ENCODE measurements at places on chromosomes 11 and 22.

GRCh38 chr22:38327805-38328204 lies 10.6 kb upstream of the CSNK1E start:
- DNase-seq, result no peak

DNA sequence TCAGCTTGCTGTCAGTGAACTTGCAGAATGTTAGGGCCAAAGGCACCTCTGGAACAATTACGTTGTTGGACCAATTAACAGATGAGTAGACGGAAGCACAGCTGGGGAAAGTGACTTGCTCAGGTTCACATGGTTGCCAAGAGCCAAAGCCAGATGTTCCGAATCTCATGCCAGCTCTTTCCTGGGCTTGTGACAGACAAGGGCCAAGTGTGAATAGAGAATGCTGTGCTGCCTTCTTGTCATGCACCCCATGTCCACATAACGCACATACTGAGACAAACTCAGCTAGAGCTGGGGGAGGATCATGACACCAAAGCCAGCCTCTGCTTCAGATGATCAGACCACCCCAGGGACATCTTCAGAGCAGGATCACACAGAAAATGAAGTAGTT lies 616.3 kb downstream of the INSC start:
- no peak for DNase-seq

DNA sequence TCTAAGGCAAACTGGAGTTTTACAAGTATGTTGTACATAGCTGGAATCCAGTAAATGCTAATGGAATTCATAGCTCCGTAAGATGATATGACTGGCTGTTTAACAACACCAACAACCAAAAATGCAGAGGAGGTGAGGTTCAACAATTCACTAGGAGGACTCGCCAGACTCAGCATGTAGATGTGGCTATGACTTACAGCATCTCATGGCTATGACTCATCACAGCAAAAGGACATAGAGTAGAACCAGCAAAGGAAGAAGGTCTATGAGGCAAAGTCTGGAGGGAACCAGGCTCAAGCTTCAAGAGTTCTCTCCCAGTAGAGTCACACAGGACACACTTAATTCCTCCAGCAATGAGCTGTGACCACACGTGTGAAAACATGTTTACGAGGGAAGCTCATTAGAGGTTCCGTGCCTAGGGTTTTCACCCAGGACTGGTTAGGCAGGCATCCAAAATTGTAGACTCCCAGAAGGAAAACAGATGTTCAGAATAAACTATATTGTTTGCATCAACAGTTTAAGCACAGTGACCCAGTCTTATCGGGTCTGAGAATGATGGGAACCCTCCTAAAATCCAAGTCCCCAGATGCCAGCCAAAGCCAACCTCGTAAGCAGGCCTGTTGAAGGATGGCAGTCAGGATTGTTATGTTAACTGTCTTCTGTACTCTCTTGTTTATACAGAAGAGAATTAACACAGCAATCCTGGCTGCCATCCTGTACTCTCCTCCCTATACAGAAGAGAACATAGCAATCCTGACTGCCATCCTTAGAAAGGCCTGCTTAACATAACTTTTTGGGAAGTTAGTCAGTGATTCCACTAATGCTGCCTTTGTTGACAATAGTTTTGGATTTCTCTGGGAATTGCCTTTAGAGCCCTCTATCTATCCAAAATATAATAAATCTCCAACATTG lies 116.6 kb downstream of the LARGE1 start:
- DNase-seq, result no peak

DNA sequence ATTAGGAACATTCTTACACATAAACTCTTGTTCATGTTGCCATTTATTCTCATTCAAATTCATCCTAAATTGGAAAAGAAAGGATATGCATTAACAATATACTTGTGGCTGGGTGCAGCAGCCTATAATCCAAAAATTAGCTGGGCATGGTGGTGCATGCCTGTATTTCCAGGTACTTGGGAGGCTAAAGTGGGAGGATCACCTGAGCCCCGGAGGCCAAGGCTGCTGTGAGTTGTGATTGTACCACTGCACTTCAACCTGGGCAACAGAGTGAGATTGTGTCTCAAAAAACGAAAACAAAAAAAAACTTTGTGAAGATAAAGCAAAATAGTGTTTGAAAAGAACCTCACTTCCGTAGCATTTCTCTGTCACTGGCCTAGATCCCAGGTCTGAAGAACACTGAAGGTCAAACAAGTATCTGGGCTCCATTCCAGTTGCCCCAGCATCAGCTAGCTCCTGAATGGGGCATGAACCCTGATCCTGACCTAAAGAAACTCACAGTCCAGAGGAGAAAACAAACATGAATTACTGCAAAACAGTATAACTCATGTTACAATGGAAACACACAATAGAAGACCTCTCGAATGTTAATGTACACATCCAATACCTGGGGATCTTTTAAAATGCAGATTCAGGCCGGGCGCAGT lies 32.2 kb downstream of the TUG1 start:
- no peak for DNase-seq

- DNase-seq, result no peak
Observed at GRCh38 chr11:1168256-1168655, 10.5 kb downstream of the MUC5AC start.

- no peak for DNase-seq
Observed at GRCh38 chr11:60592601-60593000, 77.4 kb downstream of the MS4A13 start.

GRCh38 chr11:129434641-129435498 lies 59.2 kb downstream of the BARX2 start:
- no peak for DNase-seq

- DNase-seq, result peak; percentile 62
Observed at GRCh38 chr11:1825785-1826451, 8.9 kb upstream of the SYT8 start.

GRCh38 chr11:102633385-102634026 lies 8.4 kb upstream of the MMP20 start:
- DNase-seq, result no peak

- no peak for DNase-seq
Observed at GRCh38 chr11:4647766-4648165, 4.0 kb downstream of the OR51E1 start.

Data from left forelimb (tissue), 1 donor.